ENCODE measurements at places on chromosomes 12 and 14.

DNA sequence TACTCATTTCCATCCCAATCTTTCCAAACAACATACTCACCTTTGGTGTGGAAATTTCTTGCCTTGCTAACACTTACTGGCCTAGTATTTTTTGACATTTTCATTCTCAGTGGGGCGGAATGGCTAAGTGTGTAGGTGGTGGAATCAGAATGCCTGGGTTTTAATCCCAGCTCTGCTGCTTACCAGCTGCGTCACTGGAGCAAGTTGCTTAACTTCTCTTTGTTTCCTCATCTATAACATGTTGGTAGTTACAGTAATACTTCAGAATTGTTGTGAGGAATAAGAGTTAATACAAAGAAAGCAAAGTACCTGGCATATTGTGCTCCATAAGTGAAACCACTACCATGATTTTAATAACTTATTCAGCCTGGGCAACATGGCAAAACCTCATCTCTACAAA lies 3.0 kb upstream of the FAM177A1 start:
- no peak for DNase-seq

GRCh38 chr12:116969615-116970585 lies 59.1 kb downstream of the FBXW8 start:
- DNase-seq = no peak

DNA sequence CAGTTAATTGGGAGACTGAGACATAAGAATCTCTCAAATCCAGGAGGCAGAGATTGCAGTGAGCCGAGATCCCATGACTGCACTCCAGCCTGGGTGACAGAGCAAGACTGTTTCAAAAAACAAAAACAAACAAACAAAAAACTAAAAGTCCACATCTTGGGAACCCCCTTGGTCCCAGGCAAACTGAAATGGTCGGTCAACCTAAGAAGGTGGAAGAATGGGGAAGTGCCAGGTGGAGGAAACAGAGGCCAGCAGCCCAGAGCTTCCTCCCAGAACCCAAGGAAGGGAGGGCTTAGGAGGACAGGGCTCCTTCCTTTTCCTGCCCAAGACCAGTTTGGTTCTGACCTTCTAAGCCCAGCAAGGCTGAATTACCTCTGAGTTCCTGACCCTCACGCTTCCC lies 121.0 kb upstream of the FUT8 start:
- DNase-seq = no peak

DNA sequence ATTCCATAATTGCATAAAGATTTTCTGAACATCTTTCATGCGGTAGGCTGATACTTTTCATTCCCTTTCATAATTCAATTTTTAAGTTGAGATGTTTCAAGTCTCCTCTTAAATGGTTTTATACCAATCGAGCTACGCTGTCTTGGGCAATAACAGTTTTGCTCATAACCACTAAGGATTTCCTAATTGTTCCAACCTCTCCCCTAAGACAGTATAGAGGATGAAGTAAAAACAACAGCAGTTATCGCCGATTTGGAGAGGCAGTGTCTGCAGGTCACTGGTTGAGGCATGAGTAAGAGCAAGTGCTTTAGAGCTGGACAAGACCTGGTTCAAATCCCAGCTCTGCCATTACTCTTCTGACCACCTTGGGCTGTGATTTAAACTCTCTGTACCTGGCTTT lies 6.9 kb upstream of the MED13L start:
- peak; percentile 35 for DNase-seq
